Forelimb muscle (tissue), 1 donor: ENCODE measurements at places on chromosomes 1 and 21. TPM values are rescaled to one million over a fixed set of nuclear protein-coding genes. Genes with fewer than 3 reads are reported as not detected.

GRCh38 chr1:178934546-178934945 is 63.7 kb upstream of the ANGPTL1 start:
- no peak for DNase-seq

The ALPL gene
- polyA plus RNA-seq = 3.0 TPM

The G0S2 gene
- 3.8 TPM for polyA plus RNA-seq

The CELF3 gene
- 1.2 TPM for polyA plus RNA-seq

The H3-3A gene
- polyA plus RNA-seq = 555 TPM

The TMEM82 gene
- polyA plus RNA-seq = not detected

The KLF17 gene
- 0.13 TPM for polyA plus RNA-seq

- no peak for DNase-seq
Measured at GRCh38 chr21:42317341-42317741, 2.1 kb upstream of the TFF3 start.

DNA sequence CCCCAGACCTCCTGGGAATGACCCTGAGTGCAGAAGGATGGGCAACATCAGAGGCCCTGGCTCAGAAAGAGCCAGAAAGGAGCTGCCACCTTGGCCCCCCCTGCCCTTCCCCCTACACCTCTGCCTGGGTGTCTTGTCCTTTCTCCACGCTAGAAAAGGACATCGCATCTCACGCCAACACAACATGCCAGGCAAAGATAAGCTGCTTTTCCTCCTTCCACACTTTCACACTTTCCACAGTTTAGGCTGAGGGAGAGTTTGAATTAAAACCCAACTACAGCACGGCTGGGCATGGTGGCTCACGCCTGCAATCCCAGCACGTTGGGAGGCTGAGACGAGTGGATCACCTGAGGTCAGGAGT is 109.5 kb downstream of the SPSB1 start:
- DNase-seq = no peak

DNA sequence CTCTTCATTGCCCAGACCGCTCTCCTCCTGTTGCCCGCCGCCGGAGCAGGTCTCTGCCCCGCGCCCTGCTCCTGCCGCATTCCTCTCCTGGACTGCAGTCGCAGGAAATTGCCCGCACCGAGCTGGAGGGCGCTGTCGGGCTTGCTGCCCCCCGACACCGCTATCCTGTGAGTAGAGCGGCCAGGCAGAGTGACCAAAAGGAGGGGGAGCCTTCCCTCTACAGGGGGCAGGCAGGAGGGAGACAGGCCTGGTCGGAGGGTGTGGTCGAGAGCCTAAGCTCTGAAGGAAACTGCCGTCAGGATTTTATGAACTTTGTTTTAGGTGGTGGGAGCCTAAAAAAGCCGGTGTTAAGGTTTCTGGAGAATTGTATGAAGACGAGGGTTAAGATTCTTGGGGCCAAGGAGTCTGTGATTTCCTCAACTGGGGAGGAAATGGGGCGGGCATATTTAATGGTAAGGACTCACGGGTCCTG is 517 bp downstream of the LRIG2 start:
- no peak for DNase-seq
